Activated CD8-positive, alpha-beta memory T cell treated with anti-CD3 and anti-CD28 coated beads for 24 hours (primary cell): ENCODE measurements at places on chromosomes 7 and 10.

GRCh38 chr10:23371073-23371472 is 26.5 kb upstream of the C10orf67 start:
- no peak for DNase-seq

GRCh38 chr7:157403646-157404401 is 67.0 kb downstream of the DNAJB6 start:
- no peak for DNase-seq

- DNase-seq: no peak
Observed at GRCh38 chr10:30502266-30503060, 68.5 kb downstream of the MAP3K8 start.

DNA sequence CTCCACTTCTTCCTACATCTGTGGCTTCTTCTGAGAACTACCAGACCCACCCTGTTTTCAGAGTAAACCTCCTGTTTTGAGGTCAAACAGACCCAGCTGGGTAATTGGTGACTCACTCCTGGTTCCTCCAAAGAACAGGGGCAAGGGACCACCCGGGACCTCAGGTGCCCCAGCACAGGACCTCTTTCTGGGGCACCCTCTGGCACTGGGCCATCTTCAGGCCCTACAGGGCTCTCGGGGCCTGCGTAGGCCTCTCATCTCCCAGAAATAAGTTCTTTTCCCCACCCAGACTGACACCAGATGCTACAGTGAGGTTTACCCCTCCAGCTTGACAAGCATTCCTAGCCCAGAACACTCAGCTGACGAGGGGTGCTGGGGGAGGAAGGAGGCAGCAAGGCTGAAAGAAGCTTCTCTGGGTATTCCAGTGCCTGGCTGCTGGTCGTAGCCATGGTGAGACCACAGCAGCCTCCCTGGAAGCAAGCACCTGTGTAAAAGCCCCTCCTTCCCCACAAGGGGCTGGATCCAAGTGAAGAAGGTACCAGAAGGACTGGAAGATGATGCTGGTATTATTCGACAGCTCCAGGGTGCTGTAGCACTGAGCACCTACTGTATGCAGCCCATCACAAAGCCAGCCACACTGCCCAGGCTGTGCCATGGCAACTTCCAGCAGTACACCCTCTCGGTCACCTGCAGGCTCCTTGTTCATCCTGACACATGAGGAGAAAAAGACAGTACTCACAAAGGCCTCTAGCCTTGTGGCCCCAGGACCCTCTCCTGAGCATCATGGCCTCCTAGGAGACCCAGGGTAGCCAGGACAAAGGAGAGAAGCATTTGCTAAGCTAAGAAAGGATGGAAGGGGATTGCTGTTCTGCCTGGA is 47.4 kb downstream of the ALOX5 start:
- DNase-seq: peak; percentile 74

DNA sequence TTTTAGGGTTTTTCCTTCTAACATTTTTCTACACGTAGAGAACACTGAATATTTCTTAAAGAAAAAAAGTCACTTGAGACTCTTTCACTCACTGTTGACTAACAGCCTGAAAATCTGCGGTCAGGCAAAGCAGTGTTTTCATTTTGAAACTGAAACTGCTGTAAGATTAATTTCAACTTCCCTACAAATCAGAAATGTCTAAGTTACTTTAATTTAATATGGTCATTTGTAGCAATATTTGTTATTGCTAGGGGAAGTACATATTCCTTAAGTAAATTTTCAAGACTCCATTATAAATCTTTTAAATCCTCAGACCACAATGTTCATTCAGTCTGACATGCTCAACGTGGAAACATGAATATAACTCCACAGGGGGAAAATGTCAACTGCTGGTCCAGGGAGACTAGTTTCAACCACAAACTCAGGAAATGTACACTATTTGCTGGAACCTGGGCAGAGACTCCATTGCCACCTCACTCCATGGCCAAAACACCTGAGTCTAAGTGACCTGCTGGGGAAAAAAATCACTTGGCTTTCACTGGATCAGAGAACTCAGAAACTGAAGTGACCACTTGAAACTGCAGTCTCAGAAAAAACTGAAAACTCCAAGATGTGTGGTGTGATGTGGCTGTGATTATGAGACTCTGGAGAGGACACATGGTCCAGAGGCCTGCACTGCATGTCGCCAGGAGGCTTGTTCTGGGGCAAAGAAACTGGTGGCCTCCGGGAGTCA is 161.2 kb downstream of the TAX1BP1 start:
- no peak for DNase-seq
